ENCODE measurements at places on chromosomes 5 and 9.

DNA sequence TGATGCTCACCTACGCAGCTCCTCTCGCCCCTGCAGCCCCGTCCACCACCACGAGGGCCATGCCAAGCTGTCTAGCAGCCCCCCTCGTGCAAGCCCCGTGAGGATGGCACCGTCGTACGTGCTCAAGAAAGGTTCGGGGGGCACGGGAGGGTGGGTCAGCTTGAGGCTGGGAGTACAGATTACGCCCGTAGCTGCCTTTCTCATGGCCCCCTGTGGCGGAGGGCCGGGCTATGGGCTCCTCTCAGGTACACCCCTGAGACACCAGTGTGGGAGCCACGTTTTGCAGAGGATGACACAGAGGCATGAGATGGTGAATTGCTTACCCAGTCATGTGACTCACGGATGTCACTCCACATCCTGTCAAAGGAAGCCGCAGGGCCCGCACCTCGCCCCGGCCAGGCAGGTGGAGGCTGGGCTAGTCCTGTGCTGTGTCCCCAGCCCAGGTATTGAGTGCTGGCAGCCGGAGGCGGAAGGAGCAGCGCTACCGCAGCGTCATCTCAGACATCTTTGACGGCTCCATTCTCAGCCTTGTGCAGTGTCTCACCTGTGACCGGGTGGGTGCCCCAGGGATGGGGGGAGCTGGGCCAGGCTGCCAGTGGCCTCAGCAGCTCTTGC lies 33.7 kb downstream of the USP20 start:
- DNase-seq: no peak

- DNase-seq: no peak
These were observed 207.7 kb downstream of the MEF2C start for GRCh38 chr5:88675168-88675707.

- no peak for DNase-seq
These were observed 30.3 kb upstream of the MELK start for GRCh38 chr9:36542355-36542754.

GRCh38 chr9:12956805-12957204 lies 182.0 kb downstream of the LURAP1L start:
- no peak for DNase-seq

DNA sequence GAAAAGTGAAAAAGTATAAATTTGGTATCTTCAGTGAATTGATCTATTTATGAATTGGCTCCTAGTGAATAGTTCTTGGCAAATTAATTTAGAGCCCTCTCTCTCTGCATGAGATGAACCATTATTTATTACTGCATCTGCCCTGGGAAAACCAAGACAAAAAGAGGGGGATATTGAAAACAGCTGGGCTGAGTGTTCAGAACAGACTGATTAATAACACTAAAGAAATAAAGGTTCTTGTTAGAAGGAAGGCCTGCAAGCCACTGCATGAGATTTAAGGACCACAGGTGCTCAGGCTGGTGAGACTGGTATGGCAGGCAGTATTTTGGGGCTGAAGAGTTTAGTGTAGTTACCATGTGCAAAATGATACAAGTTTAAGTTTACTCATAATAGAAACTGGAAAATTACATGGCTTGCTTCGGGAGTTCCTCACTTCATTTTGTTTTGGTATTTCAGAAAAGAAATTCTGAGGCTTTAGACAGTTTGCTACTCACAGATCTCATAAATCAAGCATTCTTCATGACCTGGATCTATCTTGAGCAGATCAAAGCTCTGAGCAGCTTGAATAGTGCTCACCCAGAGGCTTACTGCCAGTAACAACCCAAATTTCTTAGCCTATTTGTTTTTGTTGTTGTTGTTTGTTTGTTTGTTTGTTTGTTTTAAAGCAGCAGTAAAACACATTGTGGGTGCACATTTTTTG lies 56.1 kb downstream of the KIAA1958 start:
- no peak for DNase-seq

DNA sequence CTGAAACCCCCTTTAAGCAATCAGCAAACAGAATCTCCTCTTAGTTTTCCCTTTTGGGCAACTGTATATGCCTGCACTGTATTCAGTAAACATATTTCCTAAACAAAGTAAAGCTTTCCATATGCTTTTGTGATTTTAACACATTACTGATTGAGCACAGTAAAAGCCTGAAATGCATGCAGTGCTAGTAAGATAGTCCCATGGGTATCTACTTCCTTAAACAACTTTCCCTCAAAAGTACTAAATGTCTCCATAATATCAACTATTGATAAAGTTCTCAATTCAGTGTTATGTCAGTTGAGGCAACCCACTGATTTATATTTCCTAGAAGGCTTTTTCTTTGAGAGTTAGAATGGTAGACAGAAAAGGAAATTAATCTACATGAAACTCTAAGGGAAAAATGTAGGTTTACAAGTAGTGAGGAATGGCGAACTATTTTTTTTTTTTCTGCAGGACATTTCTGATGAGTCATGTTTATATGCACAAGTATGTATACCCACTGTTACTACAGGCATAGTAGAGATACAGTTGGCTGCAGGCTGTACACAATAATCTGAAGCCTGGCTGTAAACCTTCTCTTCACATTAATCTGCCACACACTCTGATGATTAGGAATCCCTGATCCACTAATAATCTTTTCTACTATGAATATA lies 31.2 kb upstream of the CEP120 start:
- no peak for DNase-seq

GRCh38 chr9:36961561-36962325 lies 72.3 kb downstream of the PAX5 start:
- no peak for DNase-seq

DNA sequence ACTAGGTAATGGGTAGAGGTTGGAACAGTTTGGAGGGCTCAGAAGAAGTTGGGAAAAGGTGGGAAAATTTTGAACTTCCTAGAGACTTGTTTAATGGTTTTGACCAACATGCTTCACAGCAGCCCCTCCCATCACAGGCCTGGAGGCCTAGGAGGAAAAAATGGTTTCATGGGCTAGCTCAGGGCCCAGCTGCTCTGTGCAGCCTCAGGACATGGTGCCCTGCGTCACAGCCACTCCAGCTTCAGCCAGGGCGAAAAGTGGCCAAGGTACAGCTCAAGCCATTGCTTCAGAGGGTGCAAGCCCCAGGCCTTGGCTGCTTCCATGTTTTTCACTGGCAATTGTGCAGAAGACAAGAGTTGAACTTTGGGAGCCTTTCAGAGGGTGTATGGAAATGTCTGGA lies 453.7 kb downstream of the LRRC70 start:
- DNase-seq: no peak

DNA sequence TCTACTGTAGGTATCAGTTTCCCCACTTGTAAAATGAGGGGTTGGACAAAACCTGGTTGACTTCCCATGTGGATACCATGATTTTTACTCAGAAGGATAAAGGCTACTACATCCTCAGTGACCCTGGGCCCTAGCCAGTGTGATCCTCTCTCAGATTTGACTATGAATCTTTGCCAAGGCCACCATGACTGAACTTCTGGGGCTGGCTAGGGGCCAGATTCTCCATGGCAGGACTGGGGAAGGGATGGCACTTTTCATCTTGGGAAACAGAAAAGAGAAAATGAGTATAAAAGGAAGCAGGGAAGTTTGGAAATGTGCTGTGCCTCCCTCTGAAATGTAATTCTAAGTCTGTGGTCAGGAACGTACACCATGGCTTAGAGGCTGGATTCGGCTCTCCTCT lies 1.4 kb upstream of the FSTL4 start:
- DNase-seq: no peak

- DNase-seq: no peak
These were observed 17.0 kb upstream of the WWC1 start for GRCh38 chr5:168274406-168274805.

- DNase-seq: peak; percentile 42
These were observed 215.8 kb downstream of the TSSK1B start for GRCh38 chr5:113218906-113219517.

DNA sequence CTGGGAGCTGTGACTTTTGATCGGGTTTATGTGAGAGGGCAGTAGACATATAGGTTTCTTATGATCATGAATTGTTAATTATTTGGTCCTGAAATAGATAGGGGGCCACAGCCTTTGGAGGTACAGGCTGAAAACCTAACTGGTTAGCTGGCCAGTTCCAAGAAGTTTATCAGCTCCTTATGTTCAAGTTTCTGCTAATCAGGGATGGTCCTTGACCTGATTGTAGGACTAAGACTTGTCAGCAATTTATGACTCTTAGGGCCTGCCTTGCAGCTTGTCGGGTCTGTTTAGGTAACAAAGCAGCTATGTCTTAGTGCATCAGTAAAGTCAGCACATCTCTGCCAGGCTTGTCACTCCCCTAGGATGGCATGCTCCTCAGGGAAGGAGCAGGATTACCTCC lies 151.8 kb upstream of the RUSC2 start:
- DNase-seq: no peak
